A673 (cell line): ENCODE measurements at places on chromosomes 1 and 21. TPM values are rescaled to one million over a fixed set of nuclear protein-coding genes. Genes with fewer than 3 reads are reported as not detected.

- no peak overlapping the region for H3K27ac ChIP-seq
- H3K36me3 ChIP-seq: peaks cover 7% of the 10 kb centered on the region
- H3K27me3 ChIP-seq: no peaks in the 10 kb centered on the region
- no peak for DNase-seq
Measured at GRCh38 chr1:230923176-230923575, 54.9 kb upstream of the C1orf198 start.

DNA sequence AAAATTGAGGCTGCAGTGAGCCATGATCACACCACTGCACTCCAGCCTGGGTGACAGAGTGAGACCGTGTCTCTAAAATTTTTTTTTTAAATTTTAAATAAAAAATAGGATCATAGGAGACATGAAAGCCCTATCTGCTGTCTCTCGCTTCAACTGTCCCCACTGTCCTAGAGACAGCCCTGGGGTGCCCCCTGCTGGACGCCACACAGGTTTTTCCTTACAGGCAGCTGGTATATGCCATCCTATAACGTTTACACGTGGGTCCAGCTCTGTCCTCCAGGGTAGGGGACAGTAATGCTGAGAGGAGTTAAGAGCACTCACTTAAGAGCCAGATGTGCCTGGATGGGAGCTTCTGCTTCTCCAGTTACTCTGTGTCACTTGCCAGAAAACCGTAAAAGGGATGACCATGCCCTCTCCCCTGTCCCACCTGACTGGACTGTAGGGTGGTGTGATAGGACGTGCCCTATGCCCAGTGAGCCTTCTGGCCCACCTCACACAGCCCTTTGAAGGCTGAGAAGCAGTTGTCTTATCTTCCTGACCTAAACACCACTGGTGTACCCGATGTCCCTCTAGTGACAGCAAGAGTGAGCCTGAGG, 8.5 kb downstream of the FBXO2 start:
- peaks cover 15% of the 10 kb centered on the region for H3K4me1 ChIP-seq
- no peaks in the 10 kb centered on the region for H3K36me3 ChIP-seq
- H3K27ac ChIP-seq: no peak overlapping the region
- peak; percentile 90 for DNase-seq
- no peak overlapping the region for H3K4me3 ChIP-seq

DNA sequence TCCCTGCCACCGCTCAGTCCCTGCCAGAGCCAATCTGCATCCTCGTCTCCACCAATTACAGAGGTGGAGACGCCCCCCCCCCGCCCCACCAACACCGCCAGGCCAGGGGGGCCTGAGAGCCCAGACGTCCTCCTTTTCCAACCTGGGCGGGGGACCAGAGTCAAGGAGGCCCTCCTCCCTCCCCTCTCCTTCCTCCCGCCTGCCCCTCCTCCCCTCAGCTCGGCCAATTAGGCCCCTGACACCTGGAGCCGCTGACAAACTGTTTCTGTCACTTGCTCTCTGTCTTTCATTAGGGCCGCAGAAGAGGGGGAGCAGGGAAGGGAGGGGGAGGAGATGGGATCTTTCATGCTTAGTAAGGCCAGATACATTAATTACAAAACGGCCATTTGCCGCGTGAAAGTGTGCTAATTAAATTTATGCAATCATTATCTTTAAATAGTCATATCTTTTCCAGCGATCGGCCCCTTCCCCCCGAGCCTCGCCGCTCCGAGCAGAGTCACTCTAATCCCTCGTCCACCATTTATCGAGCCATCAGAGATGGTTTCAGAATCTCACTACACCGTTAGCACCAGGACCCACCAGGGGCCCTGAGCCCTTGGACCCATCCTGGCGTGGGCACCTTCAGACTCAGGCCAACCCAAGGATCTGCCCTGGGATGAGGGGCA, 94.7 kb downstream of the PAX7 start:
- no peaks in the 10 kb centered on the region for H3K27me3 ChIP-seq
- H3K4me1 ChIP-seq: no peaks in the 10 kb centered on the region
- H3K36me3 ChIP-seq: peaks cover 3% of the 10 kb centered on the region
- DNase-seq: no peak
- no peak overlapping the region for H3K4me3 ChIP-seq

- H3K4me1 ChIP-seq: no peaks in the 10 kb centered on the region
- DNase-seq: no peak
- H3K27ac ChIP-seq: no peak overlapping the region
Measured at GRCh38 chr21:41741253-41742072, 25.4 kb downstream of the RIPK4 start.

The FAM43B gene
- total RNA-seq: not detected in 2 replicates

DNA sequence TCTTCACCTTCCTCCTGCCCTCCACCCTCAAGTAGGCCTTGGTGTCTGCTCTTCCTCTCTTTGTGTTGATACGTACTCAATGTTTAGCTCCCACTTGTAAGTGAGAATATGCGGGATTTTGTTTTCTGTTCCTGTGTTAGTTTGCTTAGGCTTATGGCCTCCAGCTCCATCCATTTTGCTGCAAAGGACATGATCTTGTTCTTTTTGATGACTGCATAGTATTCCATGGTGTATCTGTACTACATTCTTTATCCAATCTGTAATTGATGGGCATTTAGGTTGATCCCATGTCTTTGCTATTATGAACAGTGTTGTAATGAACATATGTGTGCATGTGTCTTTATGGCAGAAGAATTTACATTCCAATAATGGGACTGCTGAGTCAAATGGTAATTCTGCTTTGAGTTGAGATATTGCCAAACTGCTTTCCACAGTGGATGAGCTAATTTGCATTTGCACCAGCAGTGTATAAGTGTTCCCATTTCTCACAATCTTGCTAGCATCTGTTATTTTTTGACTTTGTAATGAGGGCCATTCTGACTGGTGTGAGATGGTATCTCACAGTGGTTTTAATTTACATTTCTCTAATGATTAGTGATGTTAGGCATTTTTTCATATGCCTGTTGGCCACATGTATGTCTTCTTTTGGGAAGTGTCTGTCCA, 272.7 kb downstream of the SDCCAG8 start:
- no peak for DNase-seq
- H3K27me3 ChIP-seq: no peaks in the 10 kb centered on the region
- H3K4me1 ChIP-seq: no peaks in the 10 kb centered on the region
- no peaks in the 10 kb centered on the region for H3K36me3 ChIP-seq
- H3K4me3 ChIP-seq: no peak overlapping the region

GRCh38 chr1:193183019-193183627, 3.3 kb downstream of the B3GALT2 start:
- H3K36me3 ChIP-seq: no peaks in the 10 kb centered on the region
- peak overlapping the region; percentile 4 for H3K4me3 ChIP-seq
- H3K27ac ChIP-seq: no peak overlapping the region
- peaks cover 64% of the 10 kb centered on the region for H3K4me1 ChIP-seq
- peak; percentile 68 for DNase-seq

- H3K4me3 ChIP-seq: no peak overlapping the region
- no peak for DNase-seq
- no peaks in the 10 kb centered on the region for H3K27me3 ChIP-seq
- H3K36me3 ChIP-seq: peaks cover 3% of the 10 kb centered on the region
Measured at GRCh38 chr1:184480736-184481135, 93.9 kb downstream of the C1orf21 start.

DNA sequence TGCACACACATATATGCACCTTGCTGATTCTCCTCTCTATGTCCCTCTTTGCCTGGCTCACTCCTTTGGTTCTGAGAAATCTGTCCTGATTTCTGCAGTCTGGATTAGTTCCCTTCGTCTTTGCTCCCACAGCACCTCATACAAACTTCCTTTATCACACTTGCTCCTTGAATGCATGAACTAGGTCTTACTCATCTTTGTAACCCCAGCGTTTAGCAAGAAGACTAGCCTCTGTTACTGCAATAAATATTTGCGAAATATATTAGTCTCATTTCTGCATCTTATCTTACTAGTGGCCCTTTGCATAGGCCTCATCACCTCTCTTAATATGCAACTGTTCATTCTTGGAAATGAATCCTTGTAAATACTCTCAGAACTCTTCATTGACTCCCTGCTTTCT, 11.4 kb downstream of the SMYD2 start:
- no peaks in the 10 kb centered on the region for H3K36me3 ChIP-seq
- H3K4me3 ChIP-seq: no peak overlapping the region
- no peak for DNase-seq
- H3K27me3 ChIP-seq: no peaks in the 10 kb centered on the region

The IRF6 gene
- 0.17 and 0.28 TPM in 2 replicates for total RNA-seq

- H3K27ac ChIP-seq: no peak overlapping the region
- H3K27me3 ChIP-seq: peaks cover 20% of the 10 kb centered on the region
- no peaks in the 10 kb centered on the region for H3K4me1 ChIP-seq
- H3K36me3 ChIP-seq: no peaks in the 10 kb centered on the region
- DNase-seq: no peak
- no peak overlapping the region for H3K4me3 ChIP-seq
Measured at GRCh38 chr21:26934383-26934782, 32.5 kb downstream of the ADAMTS5 start.

DNA sequence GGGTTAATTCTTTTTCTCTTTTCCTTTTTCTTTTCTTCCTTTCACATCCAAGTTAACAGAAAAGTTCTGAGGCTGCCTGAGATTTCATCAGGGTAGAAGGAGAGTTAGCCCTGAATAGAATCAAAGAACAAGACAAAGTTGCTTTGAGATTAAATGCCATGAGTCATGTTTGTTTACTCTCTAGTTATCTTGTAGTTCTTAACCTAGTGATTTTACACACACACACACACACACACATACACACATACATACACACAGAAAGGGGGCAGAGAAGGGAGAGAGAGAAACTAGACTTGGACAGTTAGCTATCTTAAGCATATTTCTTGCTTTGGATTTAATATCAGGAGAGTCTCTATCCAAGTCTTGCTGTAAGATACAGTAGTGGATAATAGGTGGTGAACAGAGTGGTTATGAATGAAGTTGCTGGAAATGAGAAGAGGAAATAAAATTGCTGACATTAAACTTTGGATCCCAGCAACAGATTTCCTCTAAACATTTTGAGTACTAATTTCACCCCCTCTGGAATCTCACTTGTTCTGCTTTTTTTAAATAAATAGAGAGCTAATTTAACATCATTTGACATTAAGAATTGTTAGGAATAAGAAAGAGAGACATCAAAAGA, 19.9 kb downstream of the PLA2G4A start:
- H3K36me3 ChIP-seq: no peaks in the 10 kb centered on the region
- H3K4me1 ChIP-seq: peaks cover 64% of the 10 kb centered on the region
- H3K27ac ChIP-seq: peak overlapping the region; percentile 57
- H3K27me3 ChIP-seq: no peaks in the 10 kb centered on the region
- DNase-seq: no peak

GRCh38 chr1:7808253-7808844, 24.3 kb downstream of the PER3 start:
- no peaks in the 10 kb centered on the region for H3K4me1 ChIP-seq
- peak; percentile 65 for DNase-seq
- H3K27ac ChIP-seq: no peak overlapping the region
- no peaks in the 10 kb centered on the region for H3K36me3 ChIP-seq
- no peak overlapping the region for H3K4me3 ChIP-seq

The RAD54L gene
- total RNA-seq: 49.0 and 50.7 TPM in 2 replicates

The HPCA gene
- total RNA-seq: 0.69 and 0.98 TPM in 2 replicates

DNA sequence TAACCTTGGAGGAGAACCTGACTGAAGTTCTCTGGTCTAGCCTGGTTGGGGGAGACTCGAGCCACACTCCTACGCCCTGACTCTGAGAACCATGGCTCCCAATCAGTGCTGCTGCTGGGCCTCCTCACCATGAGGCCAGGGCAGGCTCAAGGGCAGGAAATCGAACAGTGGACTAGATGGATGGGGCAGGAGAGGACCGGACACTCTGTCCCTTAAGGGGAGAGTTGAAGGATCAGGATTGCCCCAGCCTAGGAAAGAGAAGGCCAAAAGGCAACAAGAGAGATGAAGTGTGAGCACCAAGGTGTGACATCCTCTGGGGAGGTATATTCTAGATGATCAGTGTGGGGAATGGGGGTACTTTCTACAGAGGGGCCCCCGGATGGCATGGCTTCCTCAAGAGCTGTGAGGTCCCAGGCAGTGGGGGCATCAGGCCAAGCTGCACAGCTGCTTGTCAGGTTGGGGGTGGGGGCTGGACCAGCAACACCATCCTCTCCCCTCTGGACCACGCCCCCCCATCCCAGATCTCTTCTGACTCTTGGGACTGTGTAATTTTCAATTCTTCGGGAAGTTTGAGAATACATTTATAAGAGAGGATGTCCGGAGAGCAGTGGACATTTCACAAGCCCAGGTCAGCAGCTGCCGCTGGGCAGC, 34.0 kb downstream of the MX1 start:
- no peaks in the 10 kb centered on the region for H3K4me1 ChIP-seq
- no peak overlapping the region for H3K4me3 ChIP-seq
- H3K36me3 ChIP-seq: no peaks in the 10 kb centered on the region
- no peaks in the 10 kb centered on the region for H3K27me3 ChIP-seq
- H3K27ac ChIP-seq: no peak overlapping the region

GRCh38 chr21:26795866-26796329, 49.3 kb downstream of the ADAMTS1 start:
- DNase-seq: peak; percentile 53
- H3K4me1 ChIP-seq: peaks cover 14% of the 10 kb centered on the region
- H3K27me3 ChIP-seq: no peaks in the 10 kb centered on the region
- no peak overlapping the region for H3K4me3 ChIP-seq
- no peaks in the 10 kb centered on the region for H3K36me3 ChIP-seq

DNA sequence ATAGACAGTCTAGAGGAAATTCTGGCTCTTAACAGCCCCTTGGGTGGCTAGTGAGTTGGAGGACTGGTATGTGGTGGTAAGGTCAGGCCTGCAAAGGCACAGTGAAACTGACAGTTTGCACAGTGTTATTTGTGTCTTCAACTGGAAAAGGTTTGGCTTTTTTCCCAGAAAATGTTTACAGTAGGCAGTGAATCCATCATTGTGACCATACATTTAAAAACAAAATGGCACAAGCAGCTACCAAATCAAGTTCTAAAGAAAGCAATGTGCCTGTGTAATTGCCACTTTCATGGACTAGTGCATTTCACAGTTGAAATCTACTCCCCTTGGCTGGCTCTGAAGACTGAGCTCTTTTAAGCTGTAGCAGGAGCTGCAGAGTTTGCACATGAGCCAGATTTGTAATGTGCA, 24.8 kb downstream of the ATPAF1 start:
- H3K36me3 ChIP-seq: no peaks in the 10 kb centered on the region
- H3K4me3 ChIP-seq: no peak overlapping the region
- no peak overlapping the region for H3K27ac ChIP-seq
- no peaks in the 10 kb centered on the region for H3K4me1 ChIP-seq
